ENCODE measurements at places on chromosomes 3 and 15. TPM values are rescaled to one million over a fixed set of nuclear protein-coding genes. Genes with fewer than 3 reads are reported as not detected.

DNA sequence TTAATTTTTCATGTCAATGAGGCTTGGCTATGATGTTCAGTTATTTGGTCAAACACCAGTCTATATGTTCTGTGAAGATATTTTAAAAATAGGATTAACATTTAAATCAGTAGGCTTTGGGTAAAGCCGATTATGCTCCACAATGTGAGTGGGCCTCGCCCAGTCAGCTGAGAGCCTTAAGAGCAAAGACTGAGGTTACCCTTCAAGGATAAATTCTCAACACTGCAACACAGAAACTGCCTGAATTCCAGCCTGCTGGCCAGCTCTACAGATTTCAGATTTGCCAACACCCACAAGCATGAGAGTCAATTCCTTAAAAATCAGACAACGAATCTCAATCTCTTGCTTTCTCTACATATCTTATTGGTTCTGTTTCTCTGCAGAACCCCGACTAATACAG is 188.3 kb downstream of the PLCH1 start:
- DNase-seq = no peak

DNA sequence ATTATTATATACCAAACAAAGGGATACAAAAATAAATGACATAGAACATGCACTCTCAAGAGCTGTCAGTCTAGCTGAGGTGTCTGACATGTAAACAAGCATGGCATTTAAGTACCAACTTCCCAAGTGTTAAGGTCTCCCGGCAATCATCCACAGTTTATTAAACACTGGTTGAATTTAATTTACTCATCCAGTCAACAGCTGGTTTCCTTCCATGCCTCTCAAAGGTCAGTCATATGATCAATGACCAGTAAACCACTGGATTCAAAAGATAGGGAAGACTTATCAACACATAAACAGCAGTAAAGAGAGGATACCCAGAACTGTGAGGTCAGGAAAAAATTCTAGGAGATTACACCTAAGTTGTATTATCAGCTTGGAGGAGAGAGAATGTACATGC is 80.4 kb downstream of the ADAM10 start:
- DNase-seq = no peak

DNA sequence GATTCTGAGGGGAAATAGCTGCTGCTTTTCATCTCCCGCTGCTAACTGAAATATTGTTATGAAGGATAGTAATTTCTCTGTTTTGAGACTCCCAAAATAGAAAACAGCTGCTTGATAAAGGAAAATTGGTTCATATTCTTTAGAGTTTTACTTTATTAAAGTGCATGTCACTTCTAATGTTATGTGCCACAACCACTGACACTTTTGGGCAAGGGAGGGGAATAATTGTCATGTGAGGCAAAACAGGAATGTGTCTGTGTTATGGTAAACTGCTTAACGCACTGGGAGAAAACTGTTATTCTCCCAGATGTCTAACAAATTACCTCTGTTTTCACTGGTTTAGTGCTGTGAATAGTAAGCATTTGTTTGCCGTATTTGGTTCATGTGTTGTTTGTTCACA is 201.6 kb downstream of the PDZRN3 start:
- DNase-seq = no peak

GRCh38 chr3:153927107-153927506 is 194.1 kb upstream of the ARHGEF26 start:
- no peak for DNase-seq

The PAK6 gene
- 9.7 TPM for total RNA-seq

GRCh38 chr3:125582707-125583106 is 12.6 kb downstream of the OSBPL11 start:
- DNase-seq = no peak

GRCh38 chr3:140344082-140344454 is 333.8 kb upstream of the TRIM42 start:
- no peak for DNase-seq

GRCh38 chr3:162073422-162073975 is 576.9 kb downstream of the OTOL1 start:
- no peak for DNase-seq

DNA sequence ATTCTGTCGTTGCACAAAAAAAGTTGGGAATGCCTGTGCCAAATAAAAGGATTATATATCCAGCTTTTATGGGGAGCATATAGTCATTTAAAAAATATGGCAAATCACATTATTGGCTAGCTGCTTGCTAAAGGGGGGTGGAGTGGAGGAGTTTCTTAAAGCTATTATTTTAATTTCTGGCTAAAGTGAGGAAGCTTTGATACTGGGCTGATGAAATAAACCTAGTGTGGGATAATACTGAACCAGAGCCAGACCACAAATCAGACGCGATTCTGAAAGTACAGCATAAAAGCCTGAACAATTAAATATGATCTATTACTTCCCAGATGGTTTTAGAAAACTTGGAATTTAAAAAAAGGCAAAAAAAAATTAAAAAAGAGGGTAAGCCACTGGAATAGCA is 14.4 kb downstream of the POLR2M start:
- no peak for DNase-seq

Measured in Right ventricle myocardium superior (tissue), 1 donor.